ENCODE measurements at places on chromosomes 4 and X.
A peak's percentile ranks its signal among the peaks of the same experiment; 100 is the strongest.

- no peak for DNase-seq
These were observed 262.1 kb downstream of the LDB2 start for GRCh38 chr4:16636304-16636703.

GRCh38 chr4:55216863-55217635 is 91.7 kb upstream of the KDR start:
- DNase-seq: peak; percentile 5

- DNase-seq: no peak
These were observed 351.6 kb downstream of the PCDH7 start for GRCh38 chr4:31071508-31072486.

GRCh38 chr4:69731241-69731640 is 29.2 kb downstream of the SULT1B1 start:
- no peak for DNase-seq

DNA sequence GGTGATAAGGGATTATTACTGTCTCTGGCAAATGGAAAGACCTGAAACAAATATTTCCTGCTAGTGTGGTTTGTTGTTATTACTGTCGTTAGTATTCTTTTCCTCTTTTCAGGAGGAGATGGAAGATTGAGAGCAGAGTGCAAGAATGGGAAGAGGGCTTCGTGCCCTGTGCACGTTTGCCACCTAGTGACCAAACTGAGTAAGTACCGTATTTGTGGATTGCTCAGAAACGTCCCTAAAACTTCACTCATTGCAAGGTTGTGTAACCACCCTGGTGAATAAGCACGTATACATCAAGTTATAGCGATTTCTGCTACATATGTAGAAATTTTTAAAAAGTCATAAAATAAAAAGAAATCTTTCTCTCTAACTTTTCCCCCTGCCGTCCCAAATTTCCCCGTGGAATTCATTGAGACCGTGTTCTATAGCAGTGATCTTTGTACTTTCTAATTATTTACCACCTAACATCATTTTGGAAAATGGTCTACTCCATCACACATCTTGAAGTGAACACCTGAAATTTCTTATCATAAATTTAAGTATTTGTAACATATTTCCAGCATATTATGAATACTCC is 24.3 kb downstream of the LINC00632 start:
- DNase-seq: peak; percentile 0

DNA sequence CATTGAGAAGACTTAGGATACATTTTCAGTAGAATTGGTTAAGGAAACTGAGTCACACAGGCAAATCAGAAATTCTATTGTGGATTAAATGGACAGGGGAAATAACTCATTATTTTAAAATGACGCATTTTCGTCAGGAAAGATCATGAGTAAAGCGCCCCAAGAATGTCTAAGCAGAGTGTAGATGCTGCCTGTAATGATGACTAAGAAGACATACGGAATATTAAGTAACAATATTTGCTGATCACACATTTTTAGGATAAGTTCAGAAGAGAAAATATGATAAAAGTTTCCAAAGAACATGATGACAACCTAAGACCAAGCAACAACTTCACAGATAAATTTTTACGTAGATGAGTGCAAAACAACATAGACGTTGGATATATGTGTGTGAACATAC is 596.3 kb upstream of the TENM3 start:
- no peak for DNase-seq

GRCh38 chrX:138886769-138887168 is 175.3 kb upstream of the FGF13 start:
- no peak for DNase-seq

- DNase-seq: no peak
These were observed 204.9 kb downstream of the SMARCA1 start for GRCh38 chrX:129318375-129318774.

DNA sequence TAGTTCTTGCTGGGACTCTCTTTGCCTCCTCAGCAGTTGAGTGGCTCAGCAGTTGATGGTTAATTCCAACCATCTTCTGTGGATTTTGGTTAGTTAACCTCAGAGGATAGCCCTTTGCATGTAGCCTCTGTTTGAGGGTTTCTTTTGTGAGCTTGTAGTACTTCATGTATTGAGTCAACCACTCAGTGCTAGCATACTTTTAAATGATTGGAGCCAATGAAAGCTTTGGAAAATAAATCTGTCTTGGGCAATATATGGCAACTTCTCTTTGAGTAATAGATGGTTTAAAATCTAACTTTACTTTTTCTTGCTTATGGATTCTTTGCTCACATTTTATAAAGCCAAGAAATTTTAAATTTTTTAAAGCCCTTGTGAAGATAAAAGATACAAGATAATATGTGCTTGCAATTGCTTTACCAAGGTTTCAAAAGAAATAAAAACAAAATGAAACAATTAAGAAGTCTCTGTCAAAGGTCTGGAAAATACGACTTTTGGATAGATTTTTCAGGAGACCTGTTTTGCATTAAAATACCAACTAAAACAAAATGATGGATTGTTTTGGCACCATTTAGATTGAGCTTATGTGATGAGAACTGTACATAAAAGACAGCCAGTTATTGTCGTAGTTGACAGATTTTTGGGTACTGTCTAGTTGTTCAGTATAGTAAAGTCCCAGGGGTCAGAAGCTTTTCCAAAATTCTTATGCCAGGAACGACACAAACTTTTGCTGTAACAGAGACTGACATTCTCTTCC is 181.9 kb downstream of the SPRY1 start:
- DNase-seq: no peak

DNA sequence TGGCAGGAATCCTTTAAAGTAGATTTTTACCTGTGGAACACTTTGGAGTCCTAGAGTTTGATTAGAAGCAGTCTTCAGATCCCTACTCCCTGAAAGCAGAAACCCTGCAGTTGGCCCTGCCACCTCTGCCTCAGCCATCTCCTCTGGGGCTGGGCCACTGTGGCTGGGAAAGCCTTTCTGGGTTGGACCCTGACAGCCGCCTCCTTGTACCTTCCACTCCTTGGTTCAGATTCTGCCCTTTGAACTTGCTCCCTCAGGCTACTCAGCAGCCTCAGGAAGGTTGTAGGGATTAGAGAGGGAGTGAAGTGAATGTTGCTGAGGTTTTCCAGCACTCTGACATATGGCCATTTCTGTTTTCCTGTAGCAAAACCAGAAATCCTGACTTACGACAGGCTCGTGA is 65.5 kb downstream of the KIT start:
- no peak for DNase-seq

DNA sequence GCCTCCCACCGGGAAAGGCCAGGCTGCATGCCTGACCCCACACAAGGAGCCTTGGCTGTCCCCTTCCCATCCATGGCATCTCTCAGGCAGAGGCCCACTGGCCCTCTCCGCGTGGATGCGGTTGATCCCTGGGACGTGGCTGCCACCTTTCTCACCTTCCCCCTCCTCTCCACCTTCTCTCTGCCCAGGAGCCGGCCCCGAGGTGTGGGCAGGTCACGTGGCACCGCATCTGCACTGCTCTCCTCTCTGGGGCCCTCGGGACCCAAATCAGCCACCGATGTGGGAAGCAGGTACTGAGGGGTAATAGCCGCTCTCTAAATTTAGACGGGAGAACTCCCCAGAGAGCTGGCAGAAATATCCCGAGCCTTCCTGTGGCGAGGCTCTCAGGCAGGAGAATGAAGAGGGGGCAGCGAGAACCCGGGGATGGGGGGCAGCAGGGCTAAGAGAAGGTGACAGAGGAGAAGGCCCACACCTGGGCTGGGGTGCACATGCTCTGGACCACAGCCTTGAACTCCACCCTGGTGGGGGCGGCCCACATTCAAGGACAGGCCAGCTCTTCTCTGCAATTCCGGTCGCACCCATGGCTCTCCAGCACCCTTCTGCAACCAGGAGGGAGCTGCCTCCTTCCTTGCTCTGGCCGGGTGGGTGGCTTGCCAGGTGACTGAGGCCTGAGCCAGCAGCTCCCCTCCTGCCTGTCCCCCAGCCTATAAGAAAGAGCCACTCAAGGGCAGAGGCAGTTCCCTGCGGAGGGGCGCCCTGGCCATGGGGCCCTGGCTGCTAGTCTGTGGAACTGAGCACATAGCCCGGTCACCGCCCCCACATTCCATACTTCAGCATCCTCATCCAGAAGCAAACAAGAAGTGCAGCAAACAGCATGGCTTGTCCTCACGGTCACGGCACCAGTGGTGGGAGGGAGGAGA is 9.6 kb upstream of the DUSP9 start:
- no peak for DNase-seq
